ENCODE measurements at places on chromosomes 4 and X.

- DNase-seq = no peak
Measured at GRCh38 chr4:83436680-83437079, 18.9 kb downstream of the HELQ start.

DNA sequence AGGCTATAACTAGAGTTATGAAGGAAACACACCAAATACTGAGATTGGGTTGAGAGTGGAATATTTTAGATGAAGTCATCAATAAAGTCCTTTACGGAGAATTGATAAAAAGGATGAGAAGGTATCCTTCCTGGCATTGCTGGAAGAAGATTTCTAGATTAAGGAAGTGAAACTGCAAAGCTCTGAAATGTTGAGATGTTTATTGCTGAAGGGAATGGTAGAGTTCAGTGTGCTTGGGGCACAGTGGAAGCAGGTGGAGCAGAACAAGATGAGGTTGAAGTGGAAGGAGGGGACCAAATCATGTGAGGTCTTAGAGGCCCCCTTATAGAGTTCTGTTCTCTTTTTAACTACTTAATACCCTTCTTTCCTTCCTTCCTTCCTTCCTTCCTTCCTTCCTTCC lies 848.5 kb downstream of the RAB28 start:
- DNase-seq = no peak

- no peak for DNase-seq
Measured at GRCh38 chrX:51931566-51932150, 38.2 kb downstream of the MAGED1 start.

DNA sequence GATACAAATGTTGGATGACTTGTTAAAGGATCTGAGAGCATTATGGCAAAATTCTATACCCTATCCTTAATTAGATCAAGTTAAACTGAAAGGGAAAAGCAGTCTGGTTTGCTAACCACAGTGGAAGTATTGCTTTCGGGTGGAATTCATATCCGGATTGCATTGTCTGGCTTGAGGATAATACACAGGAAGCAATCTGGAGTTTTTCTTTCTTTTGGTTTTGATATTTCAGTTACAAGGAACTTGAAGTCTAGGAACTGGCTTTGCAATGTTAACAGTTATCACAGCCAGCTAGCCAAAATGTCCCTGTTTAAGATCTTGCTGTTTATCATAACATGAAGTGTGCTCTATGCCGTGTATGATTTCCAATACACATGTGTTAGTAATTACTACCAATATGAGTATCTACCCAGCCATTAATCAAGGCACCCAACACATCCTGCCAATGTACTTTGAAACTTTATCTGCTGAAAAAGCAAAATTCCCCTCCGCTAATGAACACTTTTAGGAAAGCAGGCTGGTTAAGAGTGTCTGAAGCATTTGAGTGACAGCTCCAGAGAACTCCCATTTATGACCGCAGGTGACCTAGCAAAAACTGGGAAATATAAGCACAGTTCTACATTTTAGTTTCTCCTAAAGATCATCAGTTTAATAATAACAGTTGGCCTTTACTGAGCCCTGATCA lies 146.4 kb downstream of the PALLD start:
- DNase-seq = no peak

DNA sequence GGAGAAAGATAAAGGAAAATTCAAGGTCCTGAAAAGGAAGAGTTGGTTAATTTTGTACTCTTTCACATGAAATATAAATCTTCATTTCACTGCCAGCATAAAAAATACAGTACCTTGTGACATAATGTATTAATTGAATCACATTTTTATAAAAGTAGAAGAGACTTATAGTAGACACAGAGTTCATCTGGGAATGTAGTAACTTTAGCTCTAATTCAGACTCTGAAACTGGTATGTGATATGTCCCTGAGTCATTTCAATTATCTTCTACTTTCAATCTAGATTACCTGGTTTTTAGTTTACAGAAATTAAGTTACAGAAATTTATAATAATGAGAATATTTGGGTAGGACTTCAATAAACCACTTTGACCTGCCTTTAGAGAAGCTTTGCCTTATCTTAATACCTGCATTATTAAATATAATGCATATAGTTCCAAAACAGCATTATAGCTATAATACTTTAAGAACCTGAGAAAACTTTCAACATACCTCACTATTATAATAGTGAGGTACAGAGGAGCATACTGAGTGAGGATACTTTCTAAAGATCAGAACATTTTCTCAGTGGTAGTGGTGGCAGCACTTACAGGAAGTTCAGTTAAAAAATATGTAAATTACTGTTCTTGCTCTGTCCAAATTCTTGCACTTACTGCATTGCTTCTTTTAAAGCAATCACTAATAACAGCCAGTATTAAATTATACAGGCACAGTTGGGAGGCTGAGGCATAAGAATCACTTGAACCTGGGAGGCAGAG lies 11.2 kb downstream of the NEK1 start:
- DNase-seq = no peak

DNA sequence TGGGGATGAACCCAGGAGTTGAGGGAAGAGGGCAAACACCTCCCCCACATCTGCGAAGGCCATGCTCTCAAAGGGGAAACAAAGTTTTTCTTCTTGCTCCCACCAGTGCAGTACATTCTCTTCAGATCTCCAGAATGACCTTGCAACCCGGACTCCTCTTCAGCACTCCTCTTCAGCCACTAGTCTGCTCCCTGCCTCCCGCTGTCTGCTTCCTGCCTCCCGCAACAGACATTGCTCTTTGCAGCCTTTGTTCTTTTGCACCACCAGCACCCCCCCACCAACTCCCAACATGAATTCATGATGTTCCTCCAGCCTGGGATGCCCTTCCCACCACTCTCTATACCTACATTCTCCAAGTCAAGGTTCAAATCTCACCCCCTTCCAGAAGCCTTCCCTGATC lies 32.1 kb downstream of the UTP14A start:
- DNase-seq = no peak

DNA sequence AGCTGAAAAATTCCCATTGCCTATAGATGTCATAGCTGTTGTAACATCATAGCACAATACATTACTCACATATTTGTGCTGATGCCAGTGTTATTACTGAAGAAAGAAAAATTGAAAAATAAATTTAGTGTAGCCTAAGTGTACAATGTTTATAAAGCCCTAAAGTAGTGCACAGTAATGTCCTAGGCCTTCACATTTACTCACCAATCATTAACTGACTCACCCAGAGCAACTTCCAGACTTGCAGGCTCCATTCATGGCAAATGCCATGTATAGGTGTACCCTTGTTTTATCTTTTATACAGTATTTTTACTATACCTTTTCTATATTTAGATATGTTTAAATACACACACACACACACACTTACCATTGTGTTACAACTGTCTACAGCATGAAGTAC lies 265.4 kb upstream of the MAGEB18 start:
- DNase-seq = no peak
